Progenitor cell of endocrine pancreas (in vitro differentiated cells): ENCODE measurements at places on chromosomes 3 and 15.

- peak overlapping the region; percentile 96 for H3K27ac ChIP-seq
- H3K36me3 ChIP-seq: peaks cover 5% of the 10 kb centered on the region
- H3K4me1 ChIP-seq: peaks cover 16% of the 10 kb centered on the region
Observed at GRCh38 chr3:49421890-49422378, 339 bp downstream of the AMT start.

- DNase-seq: no peak
- no peak overlapping the region for H3K4me3 ChIP-seq
- H3K4me1 ChIP-seq: peaks cover 6% of the 10 kb centered on the region
- H3K27me3 ChIP-seq: peaks cover 34% of the 10 kb centered on the region
- H3K27ac ChIP-seq: no peak overlapping the region
Observed at GRCh38 chr15:34738002-34738401, 16.8 kb downstream of the GJD2 start.

DNA sequence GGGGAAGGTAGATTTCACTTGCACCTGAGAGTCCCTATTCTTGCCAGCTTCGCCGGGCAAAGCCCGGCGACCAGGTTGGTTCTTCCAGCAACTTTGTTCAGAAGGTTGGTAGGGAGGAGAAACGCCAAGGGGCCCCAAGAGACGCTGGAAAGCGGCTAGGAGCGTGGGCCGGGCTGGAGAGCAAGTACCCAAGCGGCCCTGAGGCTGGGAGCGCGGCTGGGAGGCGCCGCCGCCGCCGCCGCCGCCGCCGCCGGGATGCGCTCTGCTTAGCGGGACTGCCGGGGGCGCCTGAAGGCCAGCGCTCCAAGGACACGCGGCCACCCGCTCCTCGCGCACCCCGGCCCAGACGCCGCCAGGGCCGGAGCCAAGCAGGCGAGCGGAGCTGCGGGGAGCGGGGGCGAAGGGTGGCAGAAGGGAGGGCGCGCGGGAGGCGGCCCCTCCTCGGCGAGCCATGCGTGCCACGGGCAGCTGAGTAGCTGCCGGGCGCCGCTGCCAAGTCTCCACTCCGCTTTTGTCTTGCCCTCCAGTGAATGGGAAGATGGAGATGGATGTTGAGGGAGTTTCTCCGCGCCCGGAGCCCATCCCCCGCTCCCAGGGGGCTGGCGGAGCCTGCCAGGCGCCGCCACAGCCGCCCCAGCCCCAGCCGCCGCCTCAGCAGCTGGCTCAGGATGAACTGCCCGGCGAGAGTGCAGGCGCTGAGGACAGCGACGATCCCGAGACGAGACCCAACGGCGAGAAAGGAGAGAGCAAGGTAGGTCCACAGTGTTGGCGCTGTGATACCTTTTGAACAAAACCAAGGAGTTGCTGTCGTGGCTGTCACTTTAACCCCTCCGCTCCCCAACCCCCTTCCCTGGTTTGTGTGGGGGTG, 227.4 kb upstream of the AZI2 start:
- no peak overlapping the region for H3K27ac ChIP-seq
- DNase-seq: peak; percentile 25
- peaks cover 75% of the 10 kb centered on the region for H3K27me3 ChIP-seq
- H3K4me3 ChIP-seq: peak overlapping the region; percentile 85

DNA sequence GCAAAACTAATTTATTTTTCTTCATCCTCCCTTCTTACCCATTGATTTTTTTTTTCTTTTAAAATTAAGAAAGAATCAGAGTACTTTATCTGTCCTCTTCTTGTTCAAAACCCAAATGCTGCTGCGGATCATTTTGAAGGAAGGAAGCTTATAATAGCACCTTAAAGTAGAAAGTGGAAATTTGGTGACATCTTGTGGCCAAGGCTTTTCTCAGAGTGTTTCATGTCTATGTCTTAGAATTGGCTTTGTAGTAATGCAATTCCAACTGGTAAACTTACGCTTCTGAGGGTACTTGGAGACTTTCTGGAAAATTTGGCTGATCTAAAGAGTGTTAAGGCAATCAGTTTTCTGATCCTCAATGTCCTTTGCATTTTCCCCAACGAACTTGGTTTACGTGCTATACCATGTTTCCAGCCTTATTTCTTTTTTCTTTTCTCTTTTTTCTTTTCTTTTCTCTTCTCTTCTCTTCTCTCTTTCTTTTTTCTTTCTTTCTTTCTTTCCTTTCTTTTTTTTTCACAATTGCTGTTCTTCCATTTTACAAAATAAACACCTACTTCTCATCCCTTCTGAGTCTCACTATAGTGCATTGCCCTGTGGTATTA, 30.7 kb downstream of the C3orf38 start:
- H3K4me1 ChIP-seq: no peaks in the 10 kb centered on the region
- no peaks in the 10 kb centered on the region for H3K27me3 ChIP-seq
- DNase-seq: no peak
- H3K36me3 ChIP-seq: no peaks in the 10 kb centered on the region
- no peak overlapping the region for H3K27ac ChIP-seq

DNA sequence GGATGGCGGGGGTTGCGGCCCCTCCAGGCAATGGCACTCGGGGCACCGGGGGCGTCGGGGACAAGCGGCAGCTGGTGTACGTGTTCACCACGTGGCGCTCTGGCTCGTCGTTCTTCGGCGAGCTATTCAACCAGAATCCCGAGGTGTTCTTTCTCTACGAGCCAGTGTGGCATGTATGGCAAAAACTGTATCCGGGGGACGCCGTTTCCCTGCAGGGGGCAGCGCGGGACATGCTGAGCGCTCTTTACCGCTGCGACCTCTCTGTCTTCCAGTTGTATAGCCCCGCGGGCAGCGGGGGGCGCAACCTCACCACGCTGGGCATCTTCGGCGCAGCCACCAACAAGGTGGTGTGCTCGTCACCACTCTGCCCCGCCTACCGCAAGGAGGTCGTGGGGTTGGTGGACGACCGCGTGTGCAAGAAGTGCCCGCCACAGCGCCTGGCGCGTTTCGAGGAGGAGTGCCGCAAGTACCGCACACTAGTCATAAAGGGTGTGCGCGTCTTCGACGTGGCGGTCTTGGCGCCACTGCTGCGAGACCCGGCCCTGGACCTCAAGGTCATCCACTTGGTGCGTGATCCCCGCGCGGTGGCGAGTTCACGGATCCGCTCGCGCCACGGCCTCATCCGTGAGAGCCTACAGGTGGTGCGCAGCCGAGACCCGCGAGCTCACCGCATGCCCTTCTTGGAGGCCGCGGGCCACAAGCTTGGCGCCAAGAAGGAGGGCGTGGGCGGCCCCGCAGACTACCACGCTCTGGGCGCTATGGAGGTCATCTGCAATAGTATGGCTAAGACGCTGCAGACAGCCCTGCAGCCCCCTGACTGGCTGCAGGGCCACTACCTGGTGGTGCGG, 1.9 kb downstream of the CHST2 start:
- DNase-seq: no peak
- H3K36me3 ChIP-seq: peaks cover 3% of the 10 kb centered on the region
- peak overlapping the region; percentile 53 for H3K4me3 ChIP-seq
